ENCODE measurements at places on chromosomes 13 and 19.

GRCh38 chr19:7618348-7618747 lies 11.0 kb downstream of the XAB2 start:
- DNase-seq, result no peak

DNA sequence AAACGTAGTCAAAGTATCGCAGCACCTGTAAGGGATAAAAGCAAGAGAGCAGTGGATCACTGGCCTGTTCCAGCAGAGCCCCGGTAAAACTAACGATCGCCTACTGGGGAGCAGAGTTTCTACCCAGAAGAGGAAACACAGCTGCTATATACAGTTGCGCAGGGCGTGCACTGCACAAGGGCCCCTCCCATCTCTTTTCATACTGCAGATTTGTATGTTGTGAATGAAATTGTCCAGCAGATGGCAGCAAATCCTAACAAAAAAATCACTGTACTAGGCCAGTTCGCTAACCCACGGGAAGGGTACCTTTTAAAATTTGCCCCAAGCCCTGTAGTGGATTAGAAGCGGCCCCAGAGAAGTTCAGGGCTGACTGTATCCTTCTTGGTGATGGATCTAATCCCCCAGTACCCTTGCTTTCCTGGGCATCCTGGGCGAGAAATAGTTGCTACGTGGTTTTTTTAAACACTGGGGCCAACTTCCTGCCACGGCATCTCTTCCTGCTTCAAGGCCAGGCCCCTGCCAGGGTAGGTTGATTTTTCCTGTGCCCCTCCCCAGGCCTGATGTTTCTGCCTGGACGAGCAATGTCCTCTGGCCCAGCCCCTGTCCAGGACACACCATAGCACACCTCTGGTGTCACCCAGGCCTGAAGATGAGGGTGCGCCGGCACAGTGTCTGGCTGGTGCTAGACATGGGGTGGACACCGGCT lies 127.0 kb downstream of the IER2 start:
- DNase-seq, result peak; percentile 53

DNA sequence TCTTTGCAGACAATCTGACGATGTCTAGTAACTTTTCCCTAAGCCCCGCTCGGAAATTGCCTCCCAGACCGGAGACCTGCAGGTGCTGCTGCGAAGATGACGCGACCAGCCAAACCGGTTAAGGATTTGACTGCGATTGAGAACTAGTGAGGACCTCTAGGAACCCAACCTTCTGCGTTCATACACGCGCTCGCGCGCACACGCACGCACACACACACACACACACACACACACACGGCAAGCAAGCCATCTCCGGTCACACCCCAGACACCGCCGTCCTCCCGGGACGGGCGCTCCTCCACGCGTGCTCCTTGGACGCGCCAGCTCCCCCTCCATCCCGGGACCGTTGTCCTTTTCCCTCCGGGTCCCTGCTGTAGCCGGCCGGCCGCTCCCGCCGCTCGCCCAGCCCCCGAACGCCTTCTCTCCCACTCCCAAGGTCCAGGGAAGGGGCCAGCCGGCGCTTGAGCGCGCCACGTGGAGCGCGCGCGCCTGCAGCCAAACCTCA lies 1.2 kb downstream of the TBC1D4 start:
- DNase-seq, result no peak

- DNase-seq, result no peak
These were observed 25.6 kb upstream of the NDFIP2 start for GRCh38 chr13:79455331-79455730.

- no peak for DNase-seq
These were observed 22.0 kb upstream of the GPR18 start for GRCh38 chr13:99280166-99280565.

DNA sequence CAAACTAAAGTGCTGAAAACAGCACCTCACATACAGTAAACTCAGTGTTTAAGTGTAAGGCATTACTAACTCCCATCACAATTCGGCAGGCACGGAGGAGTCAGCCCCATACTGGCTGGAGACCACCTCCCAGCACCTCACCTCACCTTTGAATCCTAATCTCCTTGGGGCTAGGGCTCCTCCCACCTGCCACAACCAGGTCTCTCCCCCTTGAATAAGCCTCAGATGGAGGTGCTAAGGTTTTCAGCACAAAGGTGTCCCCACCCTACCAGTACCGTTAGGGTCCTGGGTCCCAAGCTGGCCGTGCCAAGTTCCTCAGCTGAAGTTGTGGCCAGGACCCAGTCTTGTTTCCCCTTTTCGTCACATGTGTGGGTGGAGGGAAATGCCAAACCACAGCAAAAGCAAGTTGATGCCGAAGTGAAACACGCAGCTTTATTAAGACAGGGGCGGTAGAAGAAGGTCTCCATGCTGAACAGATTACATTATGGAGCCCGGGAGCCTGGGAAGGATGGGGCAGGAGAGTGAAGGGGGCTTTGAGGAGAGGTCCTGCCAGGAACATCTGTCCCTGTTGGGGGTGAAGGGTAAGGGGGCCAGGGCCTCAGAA lies at the start of gene IGFLR1:
TSS of gene IGFLR1 (minus strand) at position 332 of the 604 bp plus-strand sequence. CDS start 1,272 bp downstream, outside the sequence.
- DNase-seq, result peak; percentile 77

All from CD4-positive, alpha-beta T cell treated with Interferon gamma for 1 hour (primary cell).